Central memory CD8-positive, alpha-beta T cell (primary cell): ENCODE measurements at places on chromosomes 3 and 15.

DNA sequence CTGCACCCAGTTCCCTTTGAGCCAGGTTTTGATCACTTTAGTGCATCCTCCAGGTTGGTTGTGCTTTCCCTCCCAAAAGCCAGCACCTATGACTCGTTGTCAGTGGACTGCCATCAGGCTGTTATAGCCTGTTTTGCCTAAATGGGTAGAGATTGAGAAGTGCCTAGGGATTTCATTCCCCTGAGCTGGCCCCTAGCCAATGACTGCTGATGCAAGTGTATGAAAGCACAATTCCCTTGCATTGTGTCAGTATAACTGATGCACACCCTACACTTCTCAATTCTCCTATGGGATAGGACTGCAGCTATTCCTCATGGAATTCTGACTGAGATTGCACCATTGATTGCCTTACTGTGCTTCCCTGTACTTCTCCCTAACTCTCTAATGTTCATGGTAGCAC, 102.1 kb upstream of the ARPP21 start:
- no peak for DNase-seq

GRCh38 chr15:29461877-29462276, 192.3 kb upstream of the NSMCE3 start:
- no peak for DNase-seq

- DNase-seq, result no peak
Measured at GRCh38 chr3:46187876-46188275, 20.2 kb downstream of the CCR1 start.

DNA sequence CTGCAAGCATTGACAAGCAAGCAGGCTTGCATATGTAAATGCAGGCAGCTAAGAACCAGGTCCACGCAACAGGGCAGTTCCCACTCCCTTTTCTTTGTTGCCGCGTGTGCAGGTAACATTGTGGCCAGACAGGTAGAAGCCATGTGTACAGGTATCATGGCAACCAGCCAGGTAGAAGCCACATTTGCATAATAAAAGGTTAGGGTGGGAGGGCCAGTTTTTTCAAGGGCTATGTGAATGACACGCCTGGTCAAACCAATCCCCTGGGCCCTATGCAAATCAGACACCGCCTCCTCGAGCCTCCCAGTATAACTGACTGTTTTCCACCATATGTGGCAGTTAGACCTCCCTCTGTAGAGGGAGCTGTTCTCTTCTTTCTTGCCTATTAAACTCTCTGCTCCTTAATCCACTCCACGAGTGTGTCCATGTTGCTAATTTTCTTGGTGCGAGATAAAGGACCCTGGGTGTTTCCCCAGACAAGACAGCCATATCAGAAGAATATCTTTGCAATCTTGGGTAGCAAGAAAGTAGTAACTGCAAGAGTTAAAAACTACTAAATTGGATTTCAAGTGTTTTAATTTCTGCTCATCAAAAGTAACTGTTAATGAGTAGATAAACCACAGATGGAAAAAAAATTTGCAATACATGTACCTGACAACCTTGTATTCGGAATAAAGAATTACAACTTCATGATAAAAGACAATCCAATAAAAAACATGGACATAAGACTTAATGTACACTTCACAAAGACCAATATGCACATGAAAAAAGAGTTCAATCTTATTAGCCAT, 21.8 kb downstream of the PCOLCE2 start:
- no peak for DNase-seq

GRCh38 chr3:111194048-111194447, 122.4 kb downstream of the NECTIN3 start:
- no peak for DNase-seq

- DNase-seq, result no peak
Measured at GRCh38 chr15:93031103-93031464, 57.9 kb downstream of the RGMA start.

DNA sequence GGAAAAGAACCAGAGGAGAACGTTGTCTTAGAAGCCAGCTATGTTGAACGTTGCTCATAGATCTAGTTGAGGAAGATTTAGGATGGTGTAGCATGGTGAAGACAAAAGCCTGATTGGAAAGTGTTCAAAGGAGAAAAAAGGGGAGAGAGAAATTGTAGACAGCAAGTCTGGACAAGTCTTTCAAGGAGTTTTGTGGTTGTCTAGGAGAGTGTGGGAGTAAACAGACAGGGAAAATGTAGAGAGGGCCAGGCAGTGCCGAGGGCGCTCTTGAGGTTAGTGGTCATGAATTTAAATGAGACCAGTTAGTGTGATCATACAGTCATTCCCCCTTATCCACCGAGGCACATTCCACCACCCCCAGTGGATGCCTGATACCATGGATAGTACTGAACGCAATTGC, 167.5 kb upstream of the IL12A start:
- DNase-seq, result no peak

DNA sequence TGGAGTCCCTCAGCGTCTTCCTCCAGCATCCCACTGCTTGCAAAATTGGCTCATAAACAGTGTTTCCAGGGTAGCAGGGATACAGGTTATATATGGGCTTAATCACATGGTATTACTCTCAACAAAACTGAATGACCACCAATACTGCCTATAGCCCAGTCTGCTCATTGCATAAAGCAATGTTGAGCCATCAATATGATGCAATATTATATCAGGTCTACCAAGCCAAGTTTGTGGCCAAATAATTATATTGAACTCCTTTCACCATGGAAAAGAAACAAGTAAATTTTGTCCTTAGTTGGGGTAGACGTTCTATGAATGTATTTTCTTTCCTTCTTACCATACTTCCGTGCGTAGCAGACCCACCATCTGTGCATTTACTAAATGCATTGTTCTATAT, 652.3 kb downstream of the ROBO1 start:
- DNase-seq, result no peak

- DNase-seq, result no peak
Measured at GRCh38 chr3:193590088-193590856, 2.7 kb upstream of the OPA1 start.

- no peak for DNase-seq
Measured at GRCh38 chr15:80643431-80643951, 51.6 kb upstream of the ABHD17C start.

DNA sequence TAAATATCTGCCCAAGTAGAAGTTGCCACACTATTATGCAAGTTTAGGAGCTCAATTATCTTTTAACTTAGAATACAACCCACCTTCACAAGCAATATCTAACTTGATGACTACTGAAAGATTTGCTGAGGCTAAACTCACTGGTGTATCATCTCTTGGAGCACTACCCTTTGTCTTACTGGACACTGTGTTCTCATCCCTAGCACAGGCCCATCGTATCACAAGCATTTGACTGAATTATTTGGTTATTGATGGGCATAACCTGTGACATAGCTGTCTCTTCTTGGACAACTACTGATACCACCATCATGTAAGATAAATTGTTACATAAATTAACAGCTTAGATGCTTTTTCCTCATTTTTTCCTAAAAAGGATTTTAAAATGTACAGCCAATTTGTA, 216.2 kb upstream of the THBS1 start:
- DNase-seq, result no peak

DNA sequence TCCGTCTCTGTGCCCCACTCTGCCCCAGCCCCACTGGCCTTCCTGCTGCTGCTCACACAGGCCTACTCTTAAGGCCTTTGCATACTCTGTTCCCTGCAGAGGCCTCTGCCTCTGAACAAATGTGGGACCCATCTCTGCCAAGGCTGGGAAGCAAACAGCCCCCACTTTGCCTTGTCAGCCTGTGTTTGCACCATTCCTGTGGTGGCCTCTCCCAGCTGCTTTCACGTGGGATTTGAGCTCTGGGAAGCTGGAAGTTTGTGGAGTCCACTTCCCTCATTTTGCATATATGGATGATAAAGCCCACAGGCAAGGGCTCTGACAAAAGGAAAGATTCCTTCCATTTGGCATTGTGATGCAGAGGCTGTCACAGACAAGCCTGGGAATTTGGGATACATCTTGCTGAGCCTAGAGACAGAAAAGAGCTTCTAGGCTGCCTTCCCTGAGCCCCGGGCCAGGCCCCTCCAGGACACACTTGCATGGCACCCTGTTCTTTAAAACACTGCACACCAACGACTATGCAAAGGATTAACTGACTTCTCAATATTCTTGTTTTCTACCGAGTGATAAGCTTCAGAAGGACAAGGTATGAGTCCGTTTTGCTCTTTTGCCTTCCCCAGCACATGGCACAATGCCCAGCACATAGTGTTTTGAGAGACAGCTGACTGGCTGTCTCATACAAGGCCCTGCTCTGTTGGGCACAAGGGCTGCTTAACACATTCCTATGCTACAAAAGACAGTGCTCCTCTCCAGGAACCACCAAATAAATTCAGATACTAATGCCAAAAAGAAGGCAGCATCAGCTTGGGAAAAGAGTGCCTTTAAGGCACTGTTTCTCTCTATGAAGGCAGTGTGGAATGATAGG, 120.7 kb upstream of the TOPAZ1 start:
- no peak for DNase-seq

GRCh38 chr15:56530157-56530556, 65.2 kb upstream of the MNS1 start:
- DNase-seq, result no peak
